A549 (cell line): ENCODE measurements at places on chromosomes 5 and 9. TPM values are rescaled to one million over a fixed set of nuclear protein-coding genes. Genes with fewer than 3 reads are reported as not detected.

GRCh38 chr9:92538541-92538940, 2.8 kb upstream of the ECM2 start:
- no peak for DNase-seq

Gene ANXA6
- polyA plus RNA-seq: 44.6 to 55.7 TPM (median 53.0 TPM) in 3 replicates

- DNase-seq: no peak
Observed at GRCh38 chr5:175544108-175544511, 65.8 kb downstream of the SFXN1 start.

DNA sequence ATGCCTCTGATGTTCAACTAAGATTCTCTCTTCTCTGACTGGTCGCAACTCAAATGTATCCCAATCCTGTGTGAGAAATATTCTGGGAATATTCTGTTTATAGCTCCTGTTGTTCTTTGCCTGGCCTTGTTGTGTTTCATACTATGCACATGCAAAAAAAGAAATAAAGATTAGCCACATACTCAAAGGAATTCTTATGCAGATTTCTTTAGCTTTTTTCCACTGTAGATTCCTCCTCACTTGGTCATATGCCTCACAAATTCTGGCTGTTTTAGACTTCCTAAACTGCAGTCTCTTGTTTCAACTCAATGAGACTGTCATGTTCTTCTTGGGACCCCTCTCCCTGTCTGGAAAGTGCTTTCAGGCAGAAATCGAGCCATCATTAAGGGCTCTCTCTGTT, 217.5 kb upstream of the SH3GL2 start:
- no peak for DNase-seq

- DNase-seq: no peak
Observed at GRCh38 chr5:119355685-119356611, at the start of gene TNFAIP8. TNFAIP8 (plus strand) TSS chr5:119356019; CDS start chr5:119356091, 72 bp downstream.

- no peak for DNase-seq
Observed at GRCh38 chr5:151708126-151708525, 21.4 kb upstream of the SPARC start.

- DNase-seq: no peak
Observed at GRCh38 chr9:104798209-104798995, 34.5 kb downstream of the NIPSNAP3B start.

DNA sequence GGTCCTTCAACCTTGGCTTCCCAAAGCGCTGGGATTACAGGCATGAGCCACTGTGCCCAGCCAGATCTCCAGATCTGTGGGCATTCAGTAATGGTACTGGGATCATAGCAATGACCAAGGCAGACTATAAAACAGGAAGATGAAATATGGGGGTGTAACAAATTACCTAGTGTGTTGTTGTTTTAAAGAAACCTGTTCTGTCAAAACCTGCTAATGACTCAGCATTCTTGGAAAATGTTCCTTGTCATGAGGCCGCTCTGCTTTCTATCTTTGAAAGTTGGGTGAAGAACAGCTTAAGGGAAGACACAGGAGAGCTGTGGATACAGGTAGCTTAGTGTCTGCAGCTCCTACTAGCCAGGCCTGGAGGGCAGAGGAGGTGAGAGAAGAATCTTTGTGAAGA, 19.4 kb downstream of the TARS1 start:
- no peak for DNase-seq

Gene IL33
- polyA plus RNA-seq: 0.72 to 0.85 TPM (median 0.80 TPM) in 3 replicates

Gene BAAT
- 10.1 to 13.6 TPM (median 10.9 TPM) in 3 replicates for polyA plus RNA-seq

- peak; percentile 62 for DNase-seq
Observed at GRCh38 chr9:35748858-35749514, at the start of the genes GBA2 and RGP1. GBA2 (minus strand) TSS chr9:35749228; CDS start chr9:35748704, 524 bp downstream. RGP1 (plus strand) TSS chr9:35749287; CDS start chr9:35749756, 469 bp downstream.

- no peak for DNase-seq
Observed at GRCh38 chr5:169763376-169764017, 126.4 kb downstream of the DOCK2 start.

DNA sequence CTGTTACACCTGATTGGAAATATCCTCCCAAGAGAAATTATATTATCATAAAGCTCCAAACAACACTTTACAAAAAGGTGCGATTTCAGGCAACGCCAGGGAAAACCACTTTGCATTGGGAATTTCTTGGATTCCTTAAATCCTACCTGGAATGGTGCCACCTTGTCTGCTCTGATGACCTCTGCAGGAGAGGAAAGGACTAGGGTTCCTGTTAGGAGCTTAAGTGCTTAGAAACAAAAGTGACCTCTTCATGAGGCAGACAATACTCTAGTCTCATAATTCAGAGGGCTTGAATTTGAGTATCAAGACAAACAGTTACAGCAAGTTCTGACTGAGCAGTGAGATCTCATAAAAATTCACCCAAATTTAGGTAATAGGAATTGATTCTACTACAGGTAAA, 33.9 kb upstream of the GLIS3 start:
- DNase-seq: no peak

DNA sequence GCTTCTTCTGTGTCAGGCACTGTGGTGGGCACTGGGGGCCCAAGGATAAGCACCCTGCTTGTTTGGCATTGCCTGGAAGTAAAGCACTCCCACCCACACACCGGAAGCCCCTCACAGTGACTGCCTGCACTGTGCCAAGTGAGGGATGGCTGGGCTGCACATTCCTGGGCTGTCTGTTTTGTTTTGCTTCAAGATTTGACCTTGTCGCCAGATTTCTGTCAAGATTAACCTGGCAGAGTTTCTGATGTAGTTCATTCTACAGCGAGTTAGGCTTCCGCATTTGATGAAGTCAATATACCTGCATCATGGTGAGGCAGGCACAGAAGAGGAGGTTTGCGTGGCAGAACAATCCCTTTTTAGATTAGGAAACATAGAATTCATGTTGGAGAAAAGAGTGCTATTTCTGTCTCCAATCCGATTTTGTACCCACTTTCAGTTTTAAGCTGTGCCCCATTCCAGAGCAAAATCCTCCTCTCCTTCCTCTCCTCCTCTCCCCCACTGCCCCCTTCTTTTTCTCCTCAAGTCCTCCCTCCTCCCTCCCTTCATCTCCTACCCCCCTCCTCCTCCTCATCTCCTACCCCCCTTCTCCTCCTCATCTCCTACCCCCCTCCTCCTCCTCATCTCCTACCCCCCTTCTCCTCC, 14.4 kb upstream of the BOD1 start:
- no peak for DNase-seq

GRCh38 chr5:154608531-154609011, 130.5 kb upstream of the HAND1 start:
- DNase-seq: no peak

GRCh38 chr5:170818232-170818631, 34.7 kb downstream of the GABRP start:
- DNase-seq: no peak

Gene PCDHGA7
- polyA plus RNA-seq: 0.70 to 0.84 TPM (median 0.76 TPM) in 3 replicates

GRCh38 chr9:130235558-130236435, 29.8 kb upstream of the HMCN2 start:
- DNase-seq: peak; percentile 47

DNA sequence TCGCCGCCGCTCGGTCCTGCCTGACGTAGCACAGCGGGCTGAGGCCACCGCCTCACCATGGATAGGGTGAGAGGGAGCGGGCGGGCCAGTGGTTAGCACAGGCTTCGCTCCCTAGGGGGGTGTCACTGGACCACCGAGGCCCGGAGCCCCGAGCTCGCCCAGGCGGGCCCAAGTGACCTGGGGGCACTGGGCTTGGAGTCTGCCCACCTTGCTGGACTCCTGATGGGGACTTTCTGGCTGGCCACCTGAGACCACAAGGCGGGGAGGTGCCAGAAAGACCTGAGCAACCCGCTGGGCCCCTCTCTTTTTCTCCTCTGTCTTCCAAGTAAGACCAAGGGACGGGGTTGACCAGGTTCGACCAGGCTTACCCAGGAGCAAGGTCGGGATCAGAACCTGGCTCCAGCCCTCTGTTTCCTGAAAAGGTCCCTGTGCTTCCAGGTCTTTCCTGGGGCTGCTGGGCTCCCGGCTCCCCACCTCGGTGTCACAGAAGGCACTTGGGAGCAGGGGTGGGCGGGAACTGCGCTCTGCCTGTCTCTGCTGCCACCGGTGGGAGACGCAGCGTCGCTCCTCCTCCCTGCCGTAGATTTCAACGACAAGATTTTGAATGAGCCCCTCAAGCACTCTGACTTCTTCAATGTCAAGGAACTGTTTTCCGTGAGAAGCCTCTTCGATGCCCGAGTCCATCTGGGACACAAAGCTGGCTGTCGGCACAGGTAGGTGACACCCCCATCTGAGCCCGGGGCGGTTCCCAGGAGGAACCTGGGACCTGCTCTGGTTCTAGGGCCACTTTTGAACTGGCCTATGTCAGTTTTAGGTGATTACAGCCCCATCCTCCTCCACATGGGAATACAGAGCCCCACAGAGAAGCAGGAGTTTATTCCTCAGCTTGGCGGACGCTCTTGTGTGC, 1.0 kb downstream of the MRPS2 start:
- DNase-seq: peak; percentile 71

Gene STARD4
- 6.9 to 14.0 TPM (median 12.8 TPM) in 3 replicates for polyA plus RNA-seq

Gene IFNK
- not detected in 3 replicates for polyA plus RNA-seq

DNA sequence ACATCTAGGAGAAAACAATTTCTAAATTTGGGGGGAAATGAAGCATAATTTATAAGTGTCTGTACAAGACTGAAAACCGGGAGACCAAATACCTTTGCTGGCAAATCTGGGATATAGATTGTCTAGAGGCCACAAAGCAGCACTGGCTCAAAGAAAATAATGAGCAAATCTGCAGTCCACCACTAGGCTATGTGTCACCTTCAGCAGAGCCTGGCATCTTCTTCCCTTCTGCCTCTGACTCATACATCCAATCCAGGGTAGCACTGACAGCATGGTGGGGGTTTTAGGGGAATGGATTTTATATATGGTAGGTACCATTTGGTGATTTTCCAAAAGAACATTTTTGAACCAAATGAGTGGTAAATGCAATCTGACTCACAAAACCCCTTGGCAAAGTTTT, 12.8 kb downstream of the FAM81B start:
- DNase-seq: no peak

DNA sequence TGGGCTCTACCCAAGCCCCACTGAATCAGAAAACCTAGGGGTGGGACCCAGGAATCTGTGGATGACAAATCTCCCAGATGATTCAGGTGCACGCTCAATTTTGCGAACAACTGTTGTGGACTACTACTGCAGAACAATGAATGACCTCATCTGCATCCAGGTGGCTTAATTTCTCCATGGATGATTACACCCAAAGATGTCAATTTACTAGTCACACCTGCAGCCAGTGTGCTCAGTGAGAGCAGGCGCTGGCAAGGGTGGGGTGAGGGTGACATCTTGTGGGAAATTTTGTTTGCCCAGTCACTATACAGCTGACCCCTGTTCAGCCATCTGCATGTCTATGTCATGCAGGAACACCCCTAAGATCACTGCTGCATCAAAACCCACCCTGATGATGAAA, 118.2 kb downstream of the ENTREP1 start:
- no peak for DNase-seq

DNA sequence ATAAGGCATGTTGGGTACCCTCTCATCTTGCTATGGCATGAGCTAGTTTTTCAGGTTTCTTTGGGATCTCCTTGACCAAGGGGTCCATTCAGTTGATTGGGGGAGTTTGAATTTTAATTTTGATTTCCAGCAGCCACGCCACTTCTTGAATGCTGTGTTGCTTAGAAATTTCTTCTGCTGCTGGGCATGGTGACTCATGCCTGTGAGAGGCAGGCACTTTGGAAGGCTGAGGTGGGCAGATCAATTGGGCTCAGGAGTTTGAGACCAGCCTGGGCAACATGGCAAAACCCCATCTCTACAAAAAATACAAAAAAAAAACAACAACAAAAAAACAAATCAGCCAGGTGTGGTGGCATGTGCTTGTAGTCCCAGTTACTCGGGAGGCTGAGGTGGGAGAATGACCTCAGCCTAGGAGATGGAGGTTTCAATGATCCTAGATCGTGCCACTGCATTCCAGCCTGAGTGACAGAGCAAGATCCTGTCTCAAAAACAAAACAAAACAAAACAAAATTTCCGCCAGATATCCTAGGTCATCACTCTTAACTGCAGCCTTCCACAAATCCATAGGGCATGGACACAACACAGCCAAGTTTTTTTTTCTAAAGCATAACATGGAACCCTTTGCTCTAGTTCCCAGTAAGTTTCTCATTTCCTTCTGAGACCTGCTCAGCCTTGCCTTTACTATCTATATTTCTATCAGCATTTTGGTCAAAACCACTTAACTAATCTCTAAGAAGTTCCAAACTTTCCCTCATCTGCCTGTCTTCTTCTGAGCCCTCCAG, 17.7 kb downstream of the TMC1 start:
- no peak for DNase-seq

DNA sequence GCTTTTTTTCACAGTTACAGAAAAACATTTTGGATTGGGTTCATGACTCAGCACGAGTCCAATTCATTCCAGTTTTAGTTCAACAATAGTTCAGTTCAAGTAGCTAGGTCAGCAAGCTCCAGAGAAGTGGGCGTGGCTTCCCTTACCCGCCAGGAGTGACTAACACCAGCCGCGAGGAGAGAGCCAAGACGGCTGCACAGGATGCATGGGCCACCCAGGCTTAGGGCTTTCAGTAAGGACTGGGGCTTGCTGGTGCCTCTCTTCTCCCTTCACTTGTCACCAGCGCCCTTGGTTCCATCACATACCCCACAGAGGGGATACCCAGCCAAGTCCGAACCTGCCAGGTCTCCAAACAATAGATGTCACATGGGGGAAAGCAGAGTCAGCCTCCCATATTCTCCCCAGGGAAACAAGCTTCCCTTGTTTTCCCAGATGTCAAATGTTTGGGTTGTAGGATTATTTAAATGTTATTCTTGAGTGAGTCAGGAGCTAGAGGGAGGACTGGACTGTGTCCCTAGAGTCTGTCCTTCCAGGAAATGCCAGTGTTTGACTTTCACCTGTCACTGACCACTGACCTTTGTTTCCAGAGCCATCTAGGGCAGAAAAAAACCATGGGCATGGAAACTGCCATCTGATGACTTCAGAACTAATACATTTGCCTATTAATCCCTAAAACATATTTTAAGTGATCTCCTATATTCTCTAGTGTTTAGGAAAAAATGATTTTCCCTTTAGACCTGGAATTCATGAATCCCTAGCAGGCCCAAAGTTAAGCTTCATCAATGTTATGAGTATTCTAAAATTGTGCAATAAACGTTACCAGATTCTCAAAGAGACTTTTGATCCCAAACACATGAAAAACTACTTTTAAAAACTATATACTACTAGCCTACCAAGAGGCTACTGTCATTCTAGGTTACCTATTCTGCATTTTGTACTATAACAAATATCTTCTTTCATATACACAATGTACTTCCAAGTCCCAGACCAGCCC, 51.9 kb downstream of the NIPAL4 start:
- peak; percentile 86 for DNase-seq

Gene PCDHGA12
- 0.03 TPM in 1 of 3 replicates, not detected in the others for polyA plus RNA-seq

GRCh38 chr5:34598177-34598794, 57.8 kb upstream of the RAI14 start:
- DNase-seq: peak; percentile 85

Gene ZNF454
- not detected in 3 replicates for polyA plus RNA-seq

Gene NOTCH1
- polyA plus RNA-seq: 4.6 to 6.4 TPM (median 5.7 TPM) in 3 replicates

Gene PFN3
- not detected in 3 replicates for polyA plus RNA-seq

- DNase-seq: no peak
Observed at GRCh38 chr5:140986117-140986521, 19.8 kb downstream of the PCDHAC2 start.
